ENCODE measurements at places on chromosomes 2 and 18.

DNA sequence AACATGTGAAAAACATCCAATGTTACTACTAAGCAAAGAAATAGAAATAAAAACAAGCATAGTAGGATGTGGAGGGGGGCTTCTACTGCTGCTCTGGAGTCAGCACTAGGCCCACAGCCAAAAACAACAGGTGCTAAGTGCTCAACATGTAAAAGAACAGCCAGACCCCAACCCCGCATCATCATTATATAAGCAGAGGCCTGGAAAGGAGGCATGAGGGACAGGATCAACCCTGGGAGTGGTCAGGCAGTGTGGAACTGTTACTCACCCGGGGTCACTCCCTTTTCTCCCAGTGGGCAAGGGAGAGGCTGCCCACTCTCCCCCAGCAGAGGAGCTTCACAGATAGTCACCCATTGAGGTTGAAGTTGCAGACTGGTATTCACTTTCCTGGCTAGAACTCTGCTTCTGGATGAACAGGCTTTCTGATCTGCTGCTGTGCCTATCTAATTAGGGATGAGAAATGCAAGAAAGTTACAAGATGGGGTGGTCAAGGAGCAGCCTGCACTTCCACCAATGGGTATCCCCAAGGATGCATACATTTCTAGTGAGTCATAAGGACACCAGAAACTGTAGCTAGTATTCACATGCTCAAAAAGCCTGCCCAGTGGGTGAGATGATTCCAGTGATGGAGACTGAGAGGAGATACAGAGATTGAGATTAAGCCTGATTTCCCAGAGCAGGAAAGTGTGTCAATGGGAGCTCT lies 480.1 kb upstream of the TCF4 start:
- DNase-seq = no peak

DNA sequence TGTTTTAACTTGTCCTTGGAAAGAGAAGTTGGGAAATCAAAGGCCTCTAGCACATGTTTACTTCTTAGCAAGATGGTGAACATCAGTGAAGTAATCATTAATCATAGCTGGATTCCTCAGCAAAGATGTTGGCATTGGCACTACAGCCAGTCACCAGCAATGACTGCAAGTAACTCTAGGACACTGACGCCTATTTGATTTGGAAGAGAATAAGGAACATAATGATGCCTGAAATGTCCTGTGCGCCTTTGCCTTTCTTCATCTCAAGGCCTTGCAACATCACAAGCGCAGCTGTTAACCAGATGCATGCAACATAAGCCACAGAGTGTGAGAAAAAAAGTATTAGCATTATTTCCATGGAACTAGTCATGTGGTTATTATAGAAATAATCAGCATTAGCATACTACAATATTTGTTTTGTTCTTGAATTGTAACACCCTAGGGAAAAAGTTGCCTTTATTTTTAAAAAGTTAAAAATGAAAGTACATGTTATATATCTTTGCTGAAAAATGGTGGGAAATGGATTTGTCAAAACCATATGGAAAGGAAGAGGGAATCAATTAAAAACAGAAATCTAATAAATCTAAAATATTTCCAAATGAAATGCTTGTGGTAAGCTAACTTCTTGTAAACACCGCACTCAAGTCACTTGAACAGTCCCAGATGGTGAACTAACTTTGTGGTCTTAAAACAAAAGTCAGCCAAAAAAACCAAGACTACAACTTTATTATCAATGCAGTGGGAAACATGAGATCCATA lies 55.6 kb downstream of the THADA start:
- peak; percentile 80 for DNase-seq

DNA sequence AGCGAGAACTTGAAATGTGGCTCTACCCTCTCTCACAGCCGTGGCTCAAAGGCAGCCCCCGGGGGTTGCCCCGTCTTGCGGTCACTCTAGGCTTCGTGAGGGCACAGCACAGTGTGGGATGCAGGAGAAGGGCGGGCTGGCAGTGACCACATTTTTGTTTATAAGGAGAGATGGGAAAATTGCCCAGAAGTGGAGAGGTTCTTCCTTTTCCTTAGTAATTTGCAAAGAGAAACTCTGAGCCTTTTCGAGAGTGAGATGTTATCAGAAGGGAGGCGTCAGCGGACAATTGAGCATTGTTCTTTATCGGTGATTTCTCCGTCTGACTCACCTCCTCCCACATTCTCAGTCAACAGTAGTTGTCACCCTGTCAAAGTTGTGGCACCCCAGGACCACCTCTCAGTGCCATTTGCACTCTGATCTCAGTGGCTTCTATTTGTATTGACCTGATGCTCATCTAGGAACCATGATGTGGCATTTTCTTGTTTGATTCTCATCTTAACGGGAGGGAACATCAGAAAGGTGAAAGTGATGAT lies 89.6 kb downstream of the ACAA2 start:
- DNase-seq = no peak

GRCh38 chr2:134175834-134176233 lies 78.0 kb upstream of the MGAT5 start:
- DNase-seq = no peak

- DNase-seq = no peak
These were observed 19.9 kb upstream of the SLC9A2 start for GRCh38 chr2:102599486-102599885.

DNA sequence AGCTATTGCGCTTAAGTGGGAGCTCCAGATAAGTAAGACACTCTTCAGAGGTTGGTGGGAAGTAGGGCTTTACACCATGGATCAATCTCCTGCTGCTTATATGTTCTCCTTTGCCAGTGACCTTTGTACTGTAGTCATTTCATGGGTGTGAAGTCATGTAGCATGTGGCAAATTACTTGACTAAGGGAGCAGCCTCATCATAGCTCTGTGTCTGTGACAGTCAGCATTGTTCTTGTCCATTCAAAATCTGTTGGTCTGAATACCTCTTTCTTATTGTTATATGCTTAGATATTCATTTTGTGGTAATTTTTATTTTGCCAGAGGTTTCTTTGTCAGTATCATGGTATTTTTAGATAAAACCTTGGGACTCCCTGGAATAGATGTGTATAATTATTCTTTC lies 18.2 kb downstream of the SLC4A1AP start:
- DNase-seq = no peak

DNA sequence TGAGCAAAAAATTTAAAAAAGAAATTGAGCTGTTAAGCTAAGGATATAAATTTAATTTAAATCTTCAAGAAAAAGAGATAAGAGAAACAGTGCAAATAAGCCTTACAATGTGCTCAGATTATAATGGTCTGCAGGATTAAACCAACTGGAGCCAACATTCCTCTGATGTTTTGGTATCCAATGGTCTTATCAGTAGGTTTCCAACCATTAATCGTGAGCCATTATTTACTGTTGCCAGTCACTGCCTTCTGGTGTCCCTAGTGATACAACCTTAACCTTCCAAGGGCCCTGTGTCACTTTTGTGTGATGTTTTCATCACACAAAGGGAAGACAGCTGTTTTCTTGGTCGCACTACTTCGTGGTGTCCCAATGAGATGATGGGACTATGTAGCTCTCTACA lies 134.5 kb upstream of the CTAGE1 start:
- no peak for DNase-seq

GRCh38 chr18:12637393-12637792 lies 20.5 kb downstream of the SPIRE1 start:
- DNase-seq = no peak

DNA sequence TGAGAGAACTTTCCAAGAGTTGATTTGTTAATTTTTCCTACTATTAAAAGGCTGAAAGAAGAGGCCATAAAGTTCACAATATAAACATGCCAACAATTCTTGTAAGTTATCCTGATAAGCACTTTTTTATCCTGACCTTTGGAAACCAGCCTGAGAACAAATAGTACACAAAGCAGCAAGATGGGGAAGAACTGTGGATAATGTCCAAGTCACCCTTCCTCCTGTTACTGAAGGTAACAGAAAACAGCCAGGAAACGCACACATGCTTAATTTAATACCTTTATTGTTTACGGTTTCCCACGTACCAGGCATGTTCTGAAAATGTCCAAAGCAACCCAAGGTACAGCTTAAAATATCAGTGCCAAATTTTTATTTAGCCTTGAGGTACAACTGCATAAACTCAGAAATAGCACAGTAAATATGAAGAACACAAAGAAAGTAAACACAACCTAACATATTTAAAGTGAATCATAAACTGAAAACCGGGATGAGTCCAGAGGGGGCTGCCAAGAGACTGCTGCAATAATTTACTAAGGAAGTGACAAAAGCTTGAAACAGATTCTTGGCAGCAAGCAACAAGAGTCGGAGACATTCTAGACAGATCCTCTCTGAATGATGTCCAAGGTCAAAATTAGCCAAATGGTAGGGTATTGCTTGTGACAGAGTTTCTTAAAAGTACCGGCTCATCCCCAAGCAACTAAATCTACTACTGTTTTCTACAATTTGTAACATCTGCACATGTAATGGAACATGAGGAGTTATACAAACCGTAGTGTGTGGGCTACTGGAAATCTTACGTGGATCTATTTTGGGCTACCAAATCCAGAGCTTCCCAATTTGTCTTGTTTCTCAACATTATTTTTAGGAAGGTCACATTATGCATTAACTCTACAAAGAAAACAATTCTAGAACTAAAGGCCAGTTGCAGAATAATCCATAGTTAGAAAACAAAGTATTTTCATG lies 93.2 kb downstream of the CABYR start:
- DNase-seq = peak; percentile 72

GRCh38 chr2:187206071-187206470 lies 242.0 kb downstream of the CALCRL start:
- no peak for DNase-seq

DNA sequence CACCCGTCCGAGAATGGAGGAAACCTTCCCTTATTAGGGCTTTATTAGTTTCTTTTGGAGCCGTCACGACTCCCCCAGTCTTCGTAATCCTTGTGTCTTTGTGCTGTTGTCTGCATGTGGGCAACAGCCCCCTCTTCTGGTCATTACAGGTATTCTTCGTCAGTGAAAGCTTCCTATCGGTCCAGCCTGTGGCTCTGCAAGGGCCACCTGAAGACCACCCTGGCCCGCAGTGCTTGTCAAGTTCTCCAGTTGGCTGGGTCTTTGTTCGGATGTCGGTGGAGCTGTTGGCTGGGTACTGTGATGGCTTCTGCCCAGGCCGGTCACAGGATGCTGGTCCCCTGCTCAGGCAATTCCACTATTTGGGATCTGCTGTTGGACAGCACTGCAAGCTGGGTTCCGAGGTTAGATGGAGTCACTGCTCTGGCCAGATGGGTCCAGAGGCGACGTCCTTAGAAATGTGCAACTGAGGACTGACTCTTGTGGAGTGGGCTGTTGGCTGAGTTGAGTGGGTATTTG lies 19.2 kb downstream of the E2F6 start:
- DNase-seq = no peak

DNA sequence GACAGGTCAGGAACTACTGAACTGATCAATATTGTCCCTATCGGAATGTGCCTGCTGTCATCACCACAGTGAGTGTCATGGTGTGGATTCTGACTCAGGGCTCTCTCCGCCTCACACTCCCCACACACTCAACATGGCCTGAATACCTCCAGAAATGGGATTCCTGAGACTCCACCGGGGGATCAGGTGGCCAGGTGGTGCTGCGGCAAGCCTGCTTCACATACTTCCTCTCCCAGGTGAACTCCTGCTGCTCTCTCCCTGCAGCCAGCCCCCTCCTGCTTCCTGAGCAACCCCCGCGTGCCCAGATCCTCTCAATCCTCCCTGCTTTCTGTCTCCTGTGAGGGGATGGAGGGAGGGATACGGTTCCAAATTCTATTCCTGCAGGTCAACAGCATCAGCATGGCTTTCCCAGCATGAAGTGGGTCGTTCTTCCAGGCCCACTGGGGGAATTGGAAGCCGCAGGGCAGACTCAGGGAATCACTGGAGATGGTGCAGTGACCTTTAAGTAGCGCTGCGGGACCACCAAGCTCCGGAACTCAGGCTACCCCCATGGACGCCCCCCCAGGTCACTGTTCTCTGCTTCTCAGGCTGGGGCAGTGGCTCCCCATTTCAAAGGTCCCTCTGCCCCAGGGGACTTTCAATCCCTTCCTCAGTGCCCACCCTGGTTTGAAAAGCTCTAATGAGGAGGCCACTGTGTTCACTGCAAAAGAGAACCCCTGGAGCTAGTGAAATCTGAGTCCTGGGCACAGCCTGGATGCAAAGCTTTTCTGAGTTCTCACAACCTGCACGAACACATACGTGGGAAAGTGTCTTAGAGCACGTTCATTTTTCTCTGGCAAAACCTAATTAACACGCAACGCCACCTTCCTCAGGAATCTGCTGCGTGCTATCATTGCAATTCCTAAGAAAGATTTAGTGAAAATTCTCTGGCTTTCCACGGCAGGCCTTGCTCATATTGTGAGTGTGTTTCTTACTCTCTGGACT lies 168.4 kb downstream of the ZFP36L2 start:
- no peak for DNase-seq

- DNase-seq = no peak
These were observed 300.8 kb downstream of the CNTNAP5 start for GRCh38 chr2:124325667-124326440.

- DNase-seq = no peak
These were observed 12.4 kb upstream of the PSTPIP2 start for GRCh38 chr18:46084431-46084830.

DNA sequence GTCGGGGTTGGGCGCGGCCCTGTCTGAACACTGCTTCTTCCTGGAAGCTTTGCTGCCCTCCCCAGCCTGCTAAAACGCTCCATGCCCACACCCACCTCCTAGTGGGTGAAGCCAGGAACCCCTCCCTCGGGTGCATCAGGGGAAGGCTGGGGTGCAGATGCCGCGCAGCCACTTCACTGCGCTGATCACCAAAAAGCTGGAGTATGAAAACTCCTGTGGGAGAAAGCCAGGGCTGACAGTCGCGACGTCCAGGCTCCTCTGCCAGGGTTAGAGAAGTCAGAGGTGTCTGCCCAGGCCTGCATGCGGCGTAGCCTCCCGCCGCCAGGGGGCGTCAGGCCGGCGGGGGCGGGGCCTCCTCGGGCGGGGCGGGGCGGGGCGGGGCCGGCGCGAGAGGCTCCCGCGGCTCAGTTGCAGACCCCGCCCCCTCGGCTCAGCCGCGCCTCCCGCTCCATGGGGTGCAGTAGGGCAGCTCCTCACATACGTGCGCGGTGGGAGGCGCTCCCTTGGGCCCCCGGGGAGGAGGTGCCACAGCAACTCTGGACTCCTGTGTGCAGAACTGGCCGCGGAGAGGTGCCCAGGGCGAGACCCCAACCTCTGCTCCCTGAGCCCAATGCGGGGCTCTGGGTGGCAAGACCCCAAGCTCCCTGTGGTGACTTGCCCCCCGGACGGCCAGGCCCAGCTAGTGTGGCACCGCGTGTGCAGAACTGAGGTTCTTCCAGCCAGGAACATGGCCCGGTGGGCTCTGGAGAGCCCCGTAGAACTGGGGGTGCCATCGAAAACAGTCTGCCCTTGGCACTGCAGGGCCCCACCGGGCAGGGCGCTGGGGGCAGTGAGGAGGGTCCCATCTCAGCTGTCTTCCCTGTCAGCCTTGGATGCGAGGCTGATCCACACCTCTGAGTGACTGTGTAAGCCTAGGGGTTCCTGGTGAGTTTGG lies 1.8 kb upstream of the RNPEPL1 start:
- DNase-seq = peak; percentile 97

DNA sequence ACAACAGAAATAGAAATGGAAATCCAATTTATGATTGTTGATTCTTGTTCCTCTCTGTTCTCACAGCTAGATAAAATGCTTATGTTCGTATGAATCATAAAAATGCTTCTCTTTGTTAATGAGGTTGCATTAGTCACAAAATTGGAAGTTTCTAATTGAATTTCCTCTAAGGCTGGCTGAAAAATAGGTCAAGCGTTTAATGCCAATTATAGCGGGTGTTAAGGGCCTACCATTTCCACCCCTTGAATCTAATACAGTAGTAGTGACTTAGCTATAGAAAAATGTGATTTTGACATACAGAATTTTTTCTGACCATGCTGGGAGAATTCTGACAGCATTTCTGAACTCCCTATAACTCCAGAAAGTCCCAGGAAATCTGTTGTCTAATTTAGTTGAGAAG lies 107.1 kb downstream of the TTN start:
- no peak for DNase-seq
